ENCODE measurements at places on chromosomes 1 and 21.
A peak's percentile ranks its signal among the peaks of the same experiment; 100 is the strongest.

DNA sequence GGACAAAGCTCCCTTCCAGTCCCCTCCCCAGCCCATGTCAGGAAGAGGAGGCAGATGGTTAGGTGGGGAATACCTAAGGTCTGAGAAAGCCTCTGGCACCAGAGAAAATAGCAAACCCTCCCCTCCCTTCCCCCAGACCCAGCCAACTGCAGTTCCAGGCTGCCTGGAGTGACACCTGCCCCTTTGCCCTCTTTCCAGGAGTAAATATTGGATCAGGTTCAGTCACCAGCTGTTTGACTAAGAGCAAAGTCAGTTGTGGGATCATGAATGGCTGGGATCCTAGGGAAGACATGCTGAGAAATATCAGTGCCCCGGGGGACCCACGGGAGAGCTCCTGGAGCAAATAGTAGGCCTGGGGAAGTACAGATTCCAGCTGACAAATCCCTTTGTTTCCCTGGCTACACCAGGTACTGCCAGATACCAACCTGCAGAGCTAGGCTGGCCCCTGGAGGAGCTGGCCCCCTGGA lies 12.2 kb upstream of the CDK18 start:
- DNase-seq: no peak

GRCh38 chr1:174397261-174397660 lies 50.5 kb upstream of the GPR52 start:
- no peak for DNase-seq

DNA sequence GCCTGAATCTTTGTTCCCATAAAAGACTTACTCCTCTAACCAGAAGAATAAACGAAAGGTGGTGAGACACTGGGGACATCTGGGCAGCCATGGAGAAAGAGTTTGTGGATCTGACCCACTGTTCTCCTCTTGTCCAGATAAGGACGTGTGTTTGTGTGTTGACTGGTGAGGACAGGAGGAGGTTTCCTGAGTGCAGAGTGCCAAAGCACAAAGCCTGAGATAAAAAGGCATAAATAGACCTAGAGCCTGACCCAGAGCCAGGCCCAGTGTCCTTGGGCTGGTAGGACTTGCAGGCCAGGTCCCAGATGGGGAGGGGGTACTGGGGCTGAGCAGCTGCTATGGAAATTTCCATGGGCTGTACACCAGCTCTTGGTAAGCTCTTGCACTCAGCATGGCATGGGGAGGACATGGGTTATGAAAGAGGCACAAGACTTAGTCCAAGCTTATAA lies 19.6 kb upstream of the COQ8A start:
- DNase-seq: no peak

- DNase-seq: no peak
Measured at GRCh38 chr1:26787381-26787705, 407 bp upstream of the PIGV start.

DNA sequence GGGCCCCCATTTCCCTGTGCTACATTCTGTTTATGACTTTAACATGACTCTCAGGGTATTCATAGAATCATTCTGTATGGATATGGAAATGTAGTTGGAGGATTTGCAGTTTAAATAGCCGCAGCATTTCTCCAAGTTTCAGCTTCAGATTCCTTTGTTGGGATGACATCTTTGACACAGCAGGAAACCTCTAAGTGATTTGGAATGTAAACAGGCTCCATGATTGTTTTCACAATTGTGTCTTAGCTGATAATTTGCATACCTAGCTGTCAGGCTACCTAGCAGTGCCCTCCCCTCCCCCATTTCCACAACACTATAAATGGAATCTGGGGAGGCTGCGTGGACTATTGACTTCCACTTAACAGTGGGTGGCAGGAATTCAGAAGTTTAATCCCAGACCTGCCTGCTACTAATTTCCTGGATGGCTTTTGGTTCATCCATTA lies 290.2 kb downstream of the HLX start:
- peak; percentile 9 for DNase-seq

GRCh38 chr1:18347559-18347958 lies 133.2 kb upstream of the KLHDC7A start:
- DNase-seq: no peak

DNA sequence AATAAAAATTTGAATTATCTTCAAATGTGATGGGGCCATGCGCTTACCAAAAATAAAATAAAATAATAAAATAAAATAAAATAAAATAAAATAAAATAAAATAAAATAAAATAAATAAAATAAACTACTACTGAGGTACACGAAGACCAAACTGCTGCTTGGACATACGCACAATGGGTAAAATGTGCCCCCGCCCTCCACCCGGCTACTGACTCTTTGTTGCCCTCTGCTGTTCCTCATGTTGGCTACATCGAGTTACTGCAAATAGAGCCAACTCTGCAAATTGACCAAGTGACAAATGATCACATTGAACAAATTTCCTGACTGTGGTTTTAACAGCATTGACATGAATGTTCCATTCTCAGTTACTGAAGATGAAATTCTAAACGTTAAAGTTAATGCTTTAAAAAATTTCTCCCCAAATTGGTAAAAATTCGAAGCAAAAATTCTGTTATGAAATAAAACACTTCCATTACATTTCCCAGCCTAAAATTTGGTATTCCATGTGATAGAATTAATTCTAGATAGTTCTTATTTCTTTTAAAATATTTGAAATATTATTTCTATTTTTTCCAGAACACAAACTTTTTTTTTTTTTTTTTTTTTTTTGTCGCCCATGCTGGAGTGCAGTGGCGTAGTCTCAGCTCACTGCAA lies 18.8 kb upstream of the MAP1LC3C start:
- DNase-seq: peak; percentile 14

- no peak for DNase-seq
Measured at GRCh38 chr1:109017134-109017533, 24.8 kb downstream of the WDR47 start.

GRCh38 chr21:21295303-21295702 lies 297.1 kb downstream of the NCAM2 start:
- DNase-seq: no peak

DNA sequence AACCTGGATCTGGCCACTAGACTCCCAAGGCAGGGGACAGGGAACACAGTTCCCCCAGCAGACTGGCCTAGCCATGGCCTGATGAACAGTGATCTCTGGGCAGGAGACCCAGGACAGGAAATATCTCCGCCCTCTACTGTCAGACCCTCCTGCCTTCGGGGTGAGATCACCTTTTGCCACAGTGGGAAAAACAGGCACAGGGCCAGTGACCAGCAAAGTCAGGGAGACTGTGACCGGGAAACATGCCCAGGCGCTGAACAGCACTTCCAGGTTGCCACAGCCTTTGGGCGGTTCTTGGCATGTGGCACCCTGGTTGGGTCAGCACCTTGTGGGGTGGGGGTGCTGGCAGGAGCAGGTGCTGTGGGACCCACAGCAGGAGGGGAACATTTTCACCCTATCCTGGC lies 8.9 kb upstream of the ZNF669 start:
- no peak for DNase-seq

DNA sequence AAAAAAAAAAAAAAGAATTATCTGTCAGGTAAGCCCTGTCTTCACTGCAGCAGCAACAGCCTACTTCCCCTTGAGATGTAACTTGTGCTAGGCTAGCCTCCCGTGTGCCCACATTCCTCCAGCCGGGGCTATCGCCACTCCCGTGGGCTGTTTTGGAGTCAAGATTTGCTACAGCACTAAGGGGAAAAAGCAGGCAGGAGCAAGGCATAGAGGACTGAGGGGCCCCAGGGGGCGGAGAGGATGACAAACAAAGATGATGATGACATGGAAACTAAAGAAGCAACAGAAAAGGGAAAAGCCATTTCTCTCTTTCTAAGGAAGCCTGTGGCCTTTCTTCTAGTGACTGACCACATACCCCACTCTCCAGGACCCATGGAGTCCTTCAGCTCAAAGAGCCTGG lies 1.9 kb downstream of the TNFAIP8L2 start:
- no peak for DNase-seq

DNA sequence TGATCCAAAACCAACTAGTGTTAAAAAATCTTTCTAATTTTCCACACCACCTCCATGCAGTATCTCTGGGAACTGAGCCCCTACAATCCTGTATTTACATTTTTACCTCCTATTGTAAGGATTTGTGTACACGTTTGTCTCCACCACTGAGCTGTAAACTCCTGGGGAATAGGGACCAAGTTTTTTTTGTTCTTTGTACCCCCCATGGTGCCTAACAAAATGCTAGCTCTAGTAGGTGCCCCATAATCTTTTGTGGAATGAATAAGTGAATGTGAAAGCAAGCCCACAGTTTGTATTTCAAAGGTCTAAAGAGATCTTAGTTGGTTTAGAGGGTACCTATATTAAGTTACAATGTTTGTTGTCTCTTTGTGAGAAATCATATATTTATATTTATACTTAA lies 879 bp upstream of the WLS start:
- no peak for DNase-seq

- no peak for DNase-seq
Measured at GRCh38 chr1:82400521-82400920, 599.8 kb downstream of the ADGRL2 start.

- no peak for DNase-seq
Measured at GRCh38 chr1:109181085-109181806, 32.5 kb upstream of the SARS1 start.

DNA sequence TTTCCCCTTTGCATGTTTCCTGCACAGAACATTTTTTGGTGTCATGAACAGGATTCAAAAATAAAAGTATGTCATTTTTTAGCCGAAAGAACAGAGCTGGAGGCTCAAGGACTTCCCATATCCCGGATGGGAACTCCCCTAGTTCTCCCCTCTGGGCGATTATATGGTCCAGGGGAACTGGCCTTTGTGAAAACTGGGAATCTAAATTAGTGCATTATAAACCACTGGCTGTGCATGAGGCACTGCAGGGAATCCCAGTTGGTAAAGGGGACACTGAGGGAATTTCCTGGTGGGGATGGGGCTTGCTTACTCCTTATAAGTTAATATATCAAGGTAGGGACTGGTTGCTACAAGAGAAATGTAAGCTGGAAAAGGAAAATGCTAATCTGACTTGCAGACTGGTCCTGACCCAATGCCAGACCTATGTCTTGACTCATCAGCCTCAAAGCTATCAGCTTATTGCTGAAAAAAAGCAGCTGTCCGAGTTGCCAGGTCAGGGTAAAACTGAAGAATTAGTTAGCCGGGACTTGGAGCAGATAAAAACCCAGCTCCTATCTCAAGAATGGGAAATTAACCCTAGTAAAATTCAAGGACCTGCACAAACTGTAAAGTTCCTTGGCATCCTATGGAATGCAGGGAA lies 122.6 kb downstream of the FCRL5 start:
- no peak for DNase-seq

- DNase-seq: no peak
Measured at GRCh38 chr21:32009263-32009662, 136.4 kb downstream of the HUNK start.

DNA sequence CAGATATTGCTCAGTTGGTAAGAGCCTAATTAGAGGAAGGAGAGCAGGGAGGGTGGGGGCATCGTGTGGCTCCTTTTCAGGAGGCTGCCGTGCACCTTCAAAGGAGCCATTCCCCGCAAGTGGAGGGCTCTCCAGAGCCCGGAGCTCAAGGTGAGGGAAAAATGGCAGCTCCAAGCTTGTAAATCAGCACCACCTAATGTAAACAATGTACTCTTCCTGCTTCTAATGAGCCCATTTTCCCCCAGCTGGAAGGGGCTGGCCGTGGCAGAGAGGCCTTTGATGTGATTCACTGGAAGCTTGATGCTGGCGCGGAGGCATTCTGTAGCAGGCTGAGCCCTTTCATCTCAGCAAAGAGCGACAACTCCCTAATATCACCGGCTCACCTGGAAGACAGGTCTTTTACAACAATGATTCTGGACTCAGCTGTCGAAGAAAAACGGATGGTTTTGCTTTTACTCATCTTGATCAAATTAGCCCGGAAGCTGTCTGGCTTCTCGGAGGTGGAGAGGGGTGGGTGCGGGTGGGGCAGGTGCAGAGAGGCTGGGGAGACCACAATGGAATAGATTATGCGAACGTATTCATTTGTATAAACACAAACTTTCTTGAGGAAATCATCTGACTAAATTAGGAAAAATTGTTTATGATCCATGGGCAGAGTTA lies 112.5 kb downstream of the RRAGC start:
- DNase-seq: no peak

GRCh38 chr1:62131093-62131725 lies 63.4 kb upstream of the L1TD1 start:
- DNase-seq: no peak

DNA sequence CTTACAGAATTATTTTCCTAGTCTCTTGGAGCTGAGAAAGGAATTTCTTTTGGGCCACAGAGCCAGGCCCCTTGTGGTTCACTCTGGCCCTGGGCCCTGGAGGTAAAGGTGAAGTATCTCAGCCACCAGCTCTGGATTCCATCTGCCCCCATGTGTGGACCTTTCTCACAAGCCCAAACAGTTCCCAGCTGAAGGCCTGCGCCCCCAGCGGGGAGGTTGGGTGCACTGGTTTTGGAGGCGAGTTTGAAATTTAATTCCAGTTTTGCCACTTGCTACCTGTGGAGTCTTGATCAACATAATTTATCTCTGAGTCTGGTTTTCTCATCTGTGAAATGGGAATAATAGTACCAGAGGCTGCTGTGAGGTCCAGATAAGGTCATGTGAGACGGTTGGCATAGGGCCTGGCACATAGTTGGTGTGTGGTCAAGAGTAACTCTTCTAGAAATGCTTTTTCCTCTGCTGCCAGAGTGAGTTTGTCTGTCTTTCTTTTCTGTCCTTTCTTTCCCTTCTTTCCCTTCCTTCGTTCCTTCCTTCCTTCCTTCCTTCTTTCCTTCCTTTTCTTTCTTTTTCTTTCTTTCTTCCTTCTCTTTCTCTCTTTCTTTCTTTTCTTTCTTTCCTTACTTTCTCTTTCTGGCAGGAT lies 6.1 kb downstream of the AGTRAP start:
- DNase-seq: no peak

DNA sequence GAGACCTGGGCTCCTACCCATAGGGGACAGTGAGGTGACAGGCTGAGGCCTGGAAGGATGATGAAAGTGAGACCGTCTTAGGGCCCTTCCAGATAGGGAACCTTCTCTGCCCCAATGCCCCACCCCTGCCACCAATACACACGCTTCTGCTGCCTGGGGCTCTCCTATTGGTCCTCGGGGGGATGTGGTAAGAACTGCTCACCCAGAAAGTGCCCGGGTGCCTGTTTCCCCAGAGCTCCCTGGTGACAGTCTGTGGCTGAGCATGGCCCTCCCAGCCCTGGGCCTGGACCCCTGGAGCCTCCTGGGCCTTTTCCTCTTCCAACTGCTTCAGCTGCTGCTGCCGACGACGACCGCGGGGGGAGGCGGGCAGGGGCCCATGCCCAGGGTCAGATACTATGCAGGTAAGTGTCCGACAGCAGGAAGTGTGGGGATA lies 948 bp downstream of the SEMA4A start:
- no peak for DNase-seq
